ENCODE measurements at places on chromosomes 16 and 17.

DNA sequence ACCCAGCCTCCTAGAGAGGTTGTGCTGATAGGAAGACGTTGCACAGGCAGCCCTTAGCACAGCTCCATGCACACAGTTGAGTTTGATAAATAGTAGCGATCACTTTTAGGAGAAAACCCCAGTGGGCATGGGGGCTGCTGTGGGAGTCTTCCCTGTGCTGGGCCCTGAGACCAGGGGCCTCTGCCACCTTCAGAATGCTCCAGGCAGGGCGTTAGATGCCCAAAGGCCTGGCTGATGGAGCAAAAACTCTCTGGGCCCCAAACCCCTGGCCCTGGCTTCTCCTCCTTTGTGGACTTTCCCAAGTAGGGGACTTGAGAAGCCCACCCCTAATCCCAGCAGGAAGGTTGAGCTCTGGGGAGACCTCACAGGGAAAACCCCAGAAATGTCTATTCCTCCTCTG lies 14.3 kb upstream of the SLC4A1 start:
- no peak for DNase-seq

- no peak for DNase-seq
These were observed 49.4 kb downstream of the BEAN1 start for GRCh38 chr16:66476328-66477027.

- no peak for DNase-seq
These were observed 3.7 kb upstream of the KREMEN2 start for GRCh38 chr16:2960183-2961010.

DNA sequence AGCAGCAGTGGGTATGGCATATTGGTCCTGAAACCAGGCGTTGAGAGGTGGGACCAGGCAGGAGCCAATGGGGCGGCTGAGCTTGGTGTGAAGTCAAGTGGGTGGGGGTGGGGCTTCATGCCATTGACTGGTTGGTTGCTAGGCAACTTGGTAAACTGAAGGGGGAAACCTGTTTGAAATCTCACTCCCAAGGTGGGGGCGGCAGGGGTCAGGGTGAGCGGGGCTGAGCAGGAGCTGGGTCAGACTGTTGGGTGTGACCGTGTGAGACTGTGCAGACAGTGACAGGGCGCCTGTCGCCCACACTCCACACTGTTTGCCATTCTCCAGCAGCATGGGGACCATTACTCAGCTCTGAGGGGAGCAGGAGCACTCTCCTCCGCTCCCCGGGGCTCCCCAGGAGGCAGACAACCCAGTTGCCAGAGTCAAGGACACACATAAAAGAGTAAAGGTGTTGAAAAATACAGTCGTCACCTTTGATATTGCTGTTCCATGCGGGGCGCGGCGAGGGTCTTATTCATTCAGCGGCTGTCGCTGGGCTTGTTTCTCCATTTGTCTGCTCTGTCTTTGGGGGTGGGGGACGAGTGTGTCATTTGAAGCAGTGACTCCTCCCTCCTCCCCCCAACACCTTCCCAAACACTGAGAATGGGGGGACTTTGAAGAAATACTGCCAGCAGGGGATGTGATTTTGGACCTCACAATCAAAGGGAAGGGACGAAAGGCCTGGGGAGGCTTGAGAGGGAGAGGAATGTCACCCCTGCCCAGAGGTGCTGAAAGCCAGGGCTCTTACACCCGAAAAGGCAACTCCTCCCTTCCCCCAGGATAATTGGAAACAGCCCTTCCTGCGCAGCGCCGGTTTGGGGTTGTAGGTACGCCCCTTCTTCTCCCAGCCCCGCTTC lies 1.2 kb upstream of the EFNB3 start:
- peak; percentile 63 for DNase-seq

DNA sequence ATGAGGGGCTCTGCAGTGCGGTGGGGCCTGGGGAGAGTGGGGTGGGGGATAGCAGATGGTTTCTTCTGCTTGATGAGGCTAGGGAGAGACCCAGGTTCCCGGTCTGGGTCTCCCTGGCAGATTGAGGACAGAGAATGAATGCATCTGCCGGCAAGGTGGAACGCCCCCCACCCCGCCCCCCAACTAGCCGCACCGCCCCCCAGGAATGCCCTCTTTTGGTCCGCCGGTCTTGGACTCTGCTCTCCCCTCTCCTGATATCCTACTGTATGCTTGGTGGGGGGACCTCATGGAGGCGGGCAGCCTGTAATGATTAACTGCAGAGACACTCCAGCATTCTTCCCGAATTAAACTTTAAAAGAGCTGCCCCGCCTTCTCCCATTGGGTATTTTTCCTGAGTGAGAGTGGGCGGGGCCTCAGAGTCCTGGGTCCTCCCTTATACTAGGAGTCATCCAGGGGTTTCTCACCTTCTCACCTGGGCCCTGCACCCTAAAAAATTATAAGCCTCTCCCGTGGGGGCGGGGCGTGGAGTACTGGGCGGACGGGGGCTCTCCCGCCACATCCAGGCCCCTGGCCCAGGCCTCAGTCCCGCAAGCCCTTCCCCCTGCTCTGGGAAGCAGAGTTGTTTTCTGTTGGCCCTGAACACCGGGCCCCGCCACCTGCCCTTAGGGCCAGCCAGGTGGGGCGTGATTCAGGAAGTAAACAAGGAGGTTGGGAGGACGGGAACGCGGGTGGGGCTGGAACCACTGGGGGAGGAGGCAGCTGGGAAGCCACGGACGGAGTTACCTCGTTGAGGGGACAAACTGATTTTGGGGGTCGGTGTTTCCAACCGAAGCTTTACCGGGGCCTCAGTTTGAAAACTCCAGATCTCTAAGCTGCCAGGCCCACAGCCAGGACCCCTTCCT lies 1.5 kb downstream of the GRB7 start:
- peak; percentile 24 for DNase-seq

GRCh38 chr16:89194340-89195311 lies 5.7 kb downstream of the SLC22A31 start:
- no peak for DNase-seq

DNA sequence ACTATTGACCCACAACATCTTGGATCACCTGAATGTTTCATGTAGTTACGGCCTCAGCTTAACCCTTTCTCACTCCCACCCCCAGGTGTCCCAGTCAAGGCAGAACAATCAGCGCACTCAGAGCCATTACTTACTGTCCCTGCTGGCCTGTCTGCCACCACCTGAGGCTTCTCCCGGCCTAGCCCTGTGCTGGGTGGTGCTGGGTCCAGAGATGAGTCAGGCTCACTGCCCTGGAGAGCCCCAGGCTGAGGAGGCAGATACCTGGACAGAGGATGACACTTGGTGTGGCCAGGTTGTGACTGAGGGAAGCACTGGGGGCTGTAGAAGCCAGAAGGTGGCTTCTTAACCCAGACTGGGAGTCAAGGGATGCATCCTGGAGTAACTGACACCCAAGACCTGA lies 4.0 kb upstream of the SLC5A2 start:
- DNase-seq = no peak

GRCh38 chr16:64589836-64590235 lies 532.0 kb downstream of the CDH11 start:
- DNase-seq = peak; percentile 86

DNA sequence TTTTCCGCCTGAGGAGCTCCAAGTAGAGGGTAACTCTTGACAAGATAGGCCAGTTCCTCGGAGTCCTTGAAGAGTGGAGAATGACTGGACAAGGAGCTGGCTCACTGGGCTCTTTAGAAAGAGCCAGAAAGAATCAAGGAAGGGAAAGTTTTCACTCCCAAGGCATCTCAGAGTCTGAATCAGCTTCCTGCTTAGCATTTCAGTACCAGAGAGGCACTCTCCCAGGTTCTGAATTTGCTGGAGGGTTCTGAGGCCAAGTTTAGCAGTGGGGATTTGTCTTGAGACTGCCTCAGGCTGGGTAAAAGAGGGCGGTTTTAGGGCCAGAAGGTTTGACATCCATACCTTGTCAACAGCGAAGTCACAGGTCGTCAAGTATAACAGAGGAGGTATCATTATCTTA lies 25.5 kb downstream of the GP2 start:
- no peak for DNase-seq

GRCh38 chr17:80545499-80545826 lies 825 bp downstream of the RPTOR start:
- DNase-seq = peak; percentile 23

DNA sequence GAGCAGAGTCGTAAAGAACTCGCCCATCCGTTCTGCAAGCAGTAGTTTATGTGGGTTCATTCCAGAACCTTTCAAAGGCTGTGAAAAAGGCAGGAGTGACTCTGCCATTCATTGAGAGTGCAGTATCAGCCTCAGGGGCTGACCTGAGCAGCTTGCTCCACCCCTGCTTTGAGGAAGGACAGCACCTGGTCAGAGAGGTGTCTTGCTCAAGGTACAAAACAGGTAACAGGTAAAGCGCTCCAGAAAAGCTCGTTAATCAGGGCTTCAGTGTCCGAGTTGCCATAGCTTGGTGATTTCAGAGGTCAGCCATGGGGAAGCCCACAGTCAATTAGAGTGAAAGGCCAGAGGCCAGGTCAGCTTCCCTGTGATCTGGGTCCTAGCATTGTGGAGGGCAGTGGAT lies 251.1 kb downstream of the ABCC12 start:
- DNase-seq = no peak

All from iris pigment epithelial cell (primary cell).